Suprapubic skin (tissue), 4 donors: ENCODE measurements at places on chromosomes 7 and 10. TPM values are rescaled to one million over a fixed set of nuclear protein-coding genes. Genes with fewer than 3 reads are reported as not detected.

PNLIPRP2 gene
- total RNA-seq, result not detected

RARRES2 gene
- total RNA-seq, result 17.5 TPM

CPEB3 gene
- 19.2 TPM for total RNA-seq

RABGEF1 gene
- total RNA-seq, result 72.4 TPM

LRRC61 gene
- 7.9 TPM for total RNA-seq

NPFFR1 gene
- 0.08 TPM for total RNA-seq

MDFIC gene
- total RNA-seq, result 26.8 TPM

STEAP1 gene
- 1.7 TPM for total RNA-seq

SPOCK2 gene
- total RNA-seq, result 1.6 TPM

- no peak for DNase-seq
Measured at GRCh38 chr10:100345570-100346330, 1.3 kb upstream of the SCD start.

DNA sequence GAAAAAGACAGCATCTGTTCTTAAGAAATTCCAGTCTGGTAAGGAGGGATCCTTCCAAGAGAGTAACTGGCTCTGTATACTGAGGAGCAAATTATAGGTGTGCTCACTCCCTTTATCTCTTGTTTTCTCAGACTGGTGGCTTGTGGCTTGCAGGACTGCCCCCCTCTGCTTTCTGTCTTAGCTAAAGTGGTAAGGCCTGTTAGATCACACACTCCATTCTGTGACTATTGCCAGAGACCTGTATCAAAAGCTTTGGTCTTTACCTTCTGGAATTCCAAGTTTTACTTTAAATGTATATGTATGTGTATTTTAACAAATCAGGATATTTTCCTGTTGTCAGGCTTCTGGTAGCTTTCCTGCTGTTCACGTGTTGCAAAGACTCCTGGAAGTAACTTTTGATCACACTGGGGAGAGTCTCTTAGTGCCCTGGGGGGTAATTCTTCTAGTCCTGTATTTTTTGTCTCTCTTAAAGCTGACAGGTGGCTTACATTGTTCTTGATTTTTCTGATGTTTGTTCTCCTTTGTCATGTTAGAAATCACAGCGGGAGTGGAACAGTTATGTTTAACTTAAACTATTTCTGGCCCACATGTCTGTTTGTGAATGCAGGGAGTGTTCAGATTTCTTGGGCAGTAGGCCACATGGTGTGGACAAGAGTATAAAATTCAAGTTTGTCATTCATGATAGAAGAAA is 99.0 kb downstream of the PLPP4 start:
- no peak for DNase-seq

DNA sequence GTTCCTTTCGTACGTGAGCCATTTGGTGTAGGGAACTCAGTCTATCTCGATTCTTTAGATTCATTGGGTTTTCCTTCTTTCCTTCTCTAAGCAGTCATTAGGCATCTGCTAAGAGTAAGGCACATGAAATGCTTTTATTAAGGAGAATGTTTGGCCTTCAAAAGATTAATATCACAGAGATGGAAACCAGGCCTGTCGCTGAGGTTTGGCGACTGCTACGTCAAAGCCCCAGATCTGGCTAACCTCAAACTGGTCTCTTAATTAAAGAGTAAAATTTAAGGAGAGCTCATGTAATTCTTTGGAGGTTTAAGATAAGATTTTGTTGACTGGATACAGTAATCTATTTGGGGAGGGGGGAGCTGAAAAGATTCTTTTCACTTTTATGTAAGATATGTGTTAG is 189.8 kb downstream of the JCAD start:
- DNase-seq, result no peak

- DNase-seq, result no peak
Measured at GRCh38 chr7:18469316-18469715, 26.2 kb upstream of the HDAC9 start.

DNA sequence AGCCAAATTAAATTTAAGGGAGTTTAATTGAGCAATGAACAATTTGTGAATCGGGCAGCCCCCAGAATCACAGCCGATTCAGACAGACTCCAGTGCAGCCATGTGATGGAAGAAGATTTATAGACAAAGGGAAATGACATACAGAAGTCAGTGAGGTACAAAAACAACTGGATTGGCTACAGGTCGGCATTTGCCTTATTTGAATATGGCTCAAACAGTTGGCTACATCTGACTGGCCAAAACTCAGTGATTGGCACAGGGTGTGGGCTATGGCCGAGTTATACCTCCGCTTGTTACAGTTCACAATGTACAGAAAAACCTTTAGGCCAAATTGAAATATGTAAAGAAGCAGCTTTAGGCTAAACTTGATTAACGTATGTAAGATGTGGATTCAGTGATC is 30.8 kb upstream of the EIF4H start:
- DNase-seq, result no peak

DNA sequence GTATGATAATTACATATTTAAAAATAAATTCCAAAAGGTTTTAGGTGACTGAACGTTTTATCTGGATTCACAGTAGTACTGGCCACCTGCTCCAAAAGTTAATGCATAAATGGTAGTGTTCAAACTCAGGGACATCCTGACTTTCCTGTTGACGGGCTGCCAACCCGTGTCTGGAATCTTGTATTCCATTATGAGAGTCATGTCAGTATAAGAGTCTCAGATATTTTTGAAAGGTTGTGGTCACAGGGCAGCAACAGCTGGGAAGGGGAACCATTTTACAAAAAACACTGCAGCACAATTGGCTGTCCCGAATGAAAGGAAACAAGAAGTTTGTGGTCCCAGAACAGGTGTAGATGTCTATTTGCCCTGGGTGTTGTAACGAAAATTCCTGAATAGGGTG is 2.8 kb downstream of the TDRD1 start:
- DNase-seq, result no peak

GRCh38 chr10:102542800-102543418 is 39.1 kb downstream of the SUFU start:
- DNase-seq, result no peak

DNA sequence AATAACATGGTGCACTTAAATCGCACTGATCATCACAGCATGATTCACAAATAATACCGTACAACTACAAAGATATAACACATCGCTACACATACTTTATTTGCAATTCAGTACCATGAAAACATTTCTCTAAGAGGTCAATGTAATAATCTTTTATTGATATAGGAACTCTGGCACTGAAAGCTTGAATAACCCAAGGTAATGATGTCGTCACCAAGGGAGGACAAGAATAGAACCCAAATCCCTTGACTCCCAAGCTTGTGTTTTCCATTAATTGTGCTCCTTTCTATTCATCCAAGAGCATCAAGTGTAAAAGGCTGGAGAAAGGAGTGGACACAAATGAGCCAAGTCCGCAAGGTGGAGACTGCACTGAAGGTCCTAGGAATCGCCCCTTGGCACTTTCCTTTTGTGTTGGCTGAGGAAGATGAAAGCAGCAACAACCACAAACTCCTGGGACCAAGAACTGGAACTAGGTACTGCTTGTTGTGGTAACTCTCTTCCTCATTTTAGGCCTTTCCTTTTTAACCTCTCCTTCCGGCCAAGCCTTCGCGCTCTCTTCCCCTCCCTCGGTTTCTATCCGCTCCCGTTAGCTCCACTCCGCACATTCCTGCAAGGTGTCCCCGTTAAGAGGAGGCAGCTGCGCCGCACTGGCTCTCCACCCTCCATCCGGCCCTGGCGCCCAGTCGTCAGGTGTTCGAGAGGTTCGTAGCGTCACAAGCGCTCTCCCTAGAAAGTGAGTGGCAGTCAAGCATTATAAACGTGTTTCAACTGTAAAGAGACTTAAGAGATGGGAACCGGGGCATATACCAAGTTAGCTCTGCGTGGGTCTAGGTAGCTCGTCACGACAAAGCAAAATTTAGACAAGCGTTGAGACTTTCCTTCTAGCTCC is 1.0 kb upstream of the CBLL1 start:
- DNase-seq, result peak; percentile 76

GRCh38 chr10:122515022-122515424 is 45.5 kb upstream of the DMBT1 start:
- no peak for DNase-seq
